ENCODE measurements at places on chromosomes 13 and 19.
A peak's percentile ranks its signal among the peaks of the same experiment; 100 is the strongest.

DNA sequence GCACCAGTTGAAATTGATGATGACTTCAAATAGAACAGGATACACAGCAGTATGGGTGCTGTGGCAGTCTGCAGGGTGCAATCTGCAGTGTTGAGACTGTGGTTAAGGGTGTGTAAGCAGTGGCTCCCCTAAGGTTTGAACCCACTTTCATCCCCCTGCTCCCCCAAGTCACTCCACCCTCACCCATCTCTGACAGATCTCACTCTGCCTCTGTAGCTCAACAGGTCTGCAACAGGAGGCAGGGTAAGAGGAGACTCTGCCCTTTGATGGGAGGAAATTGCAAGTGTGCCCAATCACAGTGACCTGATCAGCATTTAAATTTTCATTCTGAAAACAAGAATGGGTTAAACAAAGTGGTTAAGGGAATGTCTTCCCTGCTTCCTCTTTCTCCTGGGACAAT lies 92.4 kb downstream of the DCT start:
- DNase-seq: no peak

GRCh38 chr13:47415048-47415447 lies 518.2 kb upstream of the HTR2A start:
- no peak for DNase-seq

GRCh38 chr19:5933391-5934068 lies 19.5 kb downstream of the CAPS start:
- no peak for DNase-seq

- DNase-seq: no peak
Observed at GRCh38 chr13:31747966-31748365, 8.6 kb downstream of the RXFP2 start.

DNA sequence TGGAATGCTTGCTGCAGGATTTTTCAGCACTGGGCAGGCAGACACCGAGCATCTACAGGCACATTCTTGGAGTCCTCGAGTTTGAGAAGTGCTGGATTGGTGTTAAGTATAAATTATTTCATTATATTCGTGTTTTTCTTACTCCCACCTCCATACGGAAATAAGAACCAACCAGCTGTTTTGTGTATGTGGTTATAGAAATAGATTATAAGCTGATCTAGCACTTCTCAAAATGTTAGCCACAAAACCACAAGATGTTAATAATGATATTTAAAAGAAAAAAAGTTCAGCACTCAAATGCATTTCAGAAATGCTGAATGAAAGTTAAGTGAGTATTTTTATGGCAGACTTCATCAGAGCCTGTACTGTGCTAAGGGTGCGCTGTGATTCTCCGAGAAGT lies 24.0 kb upstream of the TEX29 start:
- no peak for DNase-seq

- no peak for DNase-seq
Observed at GRCh38 chr19:15154002-15154612, 46.7 kb downstream of the NOTCH3 start.

DNA sequence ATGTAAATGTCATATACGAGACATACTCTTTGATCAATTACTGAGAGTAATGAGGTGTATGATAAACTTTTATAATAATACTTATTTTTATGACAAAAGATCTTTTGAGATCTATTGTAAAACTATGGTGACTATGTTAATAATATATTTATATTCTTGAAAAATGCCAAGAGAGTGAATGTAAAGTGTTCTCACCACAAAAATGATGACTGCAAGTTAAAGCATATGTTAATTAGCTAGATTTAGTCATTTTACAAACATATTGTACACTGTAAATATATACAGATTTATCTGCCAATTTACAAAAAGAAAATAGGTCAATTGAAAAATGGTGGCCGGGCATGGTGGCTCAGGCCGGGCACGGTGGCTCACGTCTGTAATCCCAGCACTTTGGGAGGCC lies 81.0 kb downstream of the GPC6 start:
- DNase-seq: no peak

GRCh38 chr19:34655651-34656050 lies 21.3 kb downstream of the SCGB2B2 start:
- no peak for DNase-seq

DNA sequence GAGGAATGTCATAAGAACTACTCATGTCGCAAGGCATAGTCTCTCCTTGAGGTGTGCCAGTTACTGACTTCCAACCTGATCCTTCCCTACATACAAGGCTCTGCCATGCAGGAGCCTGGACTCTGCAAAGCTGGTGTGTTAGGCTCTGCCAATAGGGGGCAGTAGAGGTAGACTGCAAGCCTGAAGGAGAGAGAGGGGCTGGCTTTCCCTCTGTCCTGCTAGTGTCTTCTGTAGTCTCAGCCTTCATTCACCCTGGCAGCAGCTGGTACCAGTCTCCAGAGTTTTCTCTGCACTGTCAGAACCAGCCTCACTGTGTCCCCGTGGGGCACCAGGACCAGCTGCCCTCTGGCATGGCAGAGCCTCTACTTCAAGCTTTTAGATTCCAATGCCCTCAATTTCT lies 14.5 kb downstream of the SHISA2 start:
- DNase-seq: no peak

DNA sequence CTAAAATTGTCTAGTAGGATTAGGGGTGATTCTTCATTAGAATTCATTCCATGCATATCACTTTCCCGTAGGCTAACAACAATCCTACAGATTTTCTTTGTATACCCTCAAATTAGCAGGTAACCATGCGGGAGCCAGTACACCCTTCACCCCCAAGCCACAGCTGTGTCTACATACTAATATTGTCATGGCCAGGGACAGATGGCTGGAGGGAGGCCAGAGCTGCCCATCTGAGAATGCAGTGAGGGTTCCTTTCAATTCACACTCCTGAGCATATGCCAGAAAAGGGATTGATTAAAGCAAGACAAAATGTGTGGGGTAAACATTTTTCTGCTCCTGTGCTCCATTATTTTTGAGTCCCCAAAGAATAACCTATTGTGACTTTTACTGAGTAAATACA lies 68.9 kb downstream of the FREM2 start:
- no peak for DNase-seq

- DNase-seq: no peak
Observed at GRCh38 chr19:2549701-2550191, 73.8 kb downstream of the GADD45B start.

GRCh38 chr19:18340990-18341868 lies 831 bp downstream of the PGPEP1 start:
- DNase-seq: no peak

- DNase-seq: no peak
Observed at GRCh38 chr19:2491130-2491801, 15.3 kb downstream of the GADD45B start.

GRCh38 chr19:45791744-45792469 lies 738 bp downstream of the DMWD start:
- no peak for DNase-seq

- DNase-seq: no peak
Observed at GRCh38 chr13:39108783-39109182, 70.5 kb downstream of the NHLRC3 start.

- DNase-seq: no peak
Observed at GRCh38 chr19:6616011-6616410, 25.1 kb upstream of the CD70 start.

GRCh38 chr19:50500060-50500752 lies 10.8 kb downstream of the JOSD2 start:
- no peak for DNase-seq

GRCh38 chr13:112446347-112446861 lies 70.2 kb downstream of the SPACA7 start:
- no peak for DNase-seq

DNA sequence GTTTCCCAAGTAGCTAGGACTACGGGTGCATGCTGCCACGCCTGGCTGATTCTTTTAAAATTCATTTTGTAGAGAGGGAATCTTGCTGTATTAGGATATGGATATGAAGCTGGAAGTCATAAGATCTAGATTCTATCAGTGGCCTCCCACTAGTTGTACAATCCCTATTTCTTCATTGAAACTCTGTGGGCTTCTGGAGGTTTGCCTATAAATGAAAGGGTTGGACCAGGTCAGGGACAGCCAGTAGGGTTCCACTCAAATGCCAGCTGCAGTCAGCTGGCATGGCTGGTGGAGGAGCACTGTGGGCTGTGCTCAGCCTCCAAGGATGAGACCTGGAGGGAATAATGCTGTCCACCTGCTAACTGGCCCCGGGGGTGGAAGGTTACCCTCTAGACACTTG lies 110.2 kb upstream of the GJB6 start:
- no peak for DNase-seq

DNA sequence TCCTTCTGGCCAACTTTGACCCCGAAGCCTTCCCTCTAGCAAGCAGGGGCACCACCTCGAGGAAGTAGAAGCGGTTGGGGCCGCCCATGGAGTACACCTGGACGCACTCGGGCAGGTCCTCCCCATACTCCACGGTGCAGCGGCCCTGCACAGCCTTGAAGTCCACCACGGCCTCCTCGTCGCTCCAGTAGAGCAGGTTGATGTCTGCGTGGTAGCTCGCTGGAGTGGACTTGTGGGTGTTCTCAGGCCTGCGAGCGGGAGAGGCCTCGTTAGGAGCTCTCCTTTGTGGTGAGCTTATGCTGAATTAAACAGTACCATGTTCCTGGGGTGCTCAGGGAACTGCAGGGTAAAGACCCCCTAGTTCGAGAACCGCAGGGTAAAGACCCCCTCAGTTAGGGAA lies 22.3 kb upstream of the EIF3G start:
- no peak for DNase-seq

GRCh38 chr13:51995677-51996551 lies 15.3 kb downstream of the ATP7B start:
- DNase-seq: peak; percentile 2

DNA sequence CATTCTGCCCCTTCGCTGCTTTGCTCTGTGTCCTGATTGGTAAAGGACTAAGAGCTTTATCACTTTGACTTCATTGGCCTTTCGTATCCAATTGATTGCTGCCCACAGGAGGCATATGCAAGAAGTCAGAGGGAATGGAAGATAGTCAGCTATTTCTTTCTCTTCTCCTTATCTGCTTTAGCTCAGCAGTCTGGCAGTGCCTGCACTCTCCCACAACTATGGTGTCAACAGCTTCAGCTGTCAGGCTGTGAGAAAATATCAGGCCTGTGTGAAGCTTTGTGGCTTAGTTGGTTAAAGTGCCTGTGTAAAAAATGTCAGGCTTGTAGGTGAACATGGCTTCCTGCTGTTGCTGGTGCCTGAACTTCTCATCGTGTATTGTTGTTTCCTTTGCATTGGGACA lies 243.0 kb downstream of the PCDH17 start:
- DNase-seq: no peak

DNA sequence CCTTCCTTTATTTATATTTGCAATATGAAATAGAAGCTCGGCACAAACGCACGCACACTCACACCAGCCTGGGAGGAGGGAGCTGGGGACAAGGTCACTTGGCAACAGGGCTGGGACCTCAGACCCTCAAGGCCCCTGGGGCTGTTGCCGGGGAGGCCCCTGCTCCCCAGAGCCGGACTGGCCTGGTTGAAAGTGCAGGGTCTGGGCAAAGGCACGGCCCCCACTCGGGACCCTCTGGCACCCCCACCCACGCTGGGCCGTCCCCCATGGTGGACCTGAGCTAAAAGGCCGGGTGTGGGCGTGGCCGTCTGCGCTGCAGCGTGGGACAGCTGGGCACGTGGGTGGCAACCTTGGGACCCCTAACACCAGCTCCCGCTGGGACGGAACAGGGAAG lies 1.2 kb upstream of the TMEM86B start:
- DNase-seq: no peak

- no peak for DNase-seq
Observed at GRCh38 chr13:103605546-103606326, 539.5 kb upstream of the SLC10A2 start.

DNA sequence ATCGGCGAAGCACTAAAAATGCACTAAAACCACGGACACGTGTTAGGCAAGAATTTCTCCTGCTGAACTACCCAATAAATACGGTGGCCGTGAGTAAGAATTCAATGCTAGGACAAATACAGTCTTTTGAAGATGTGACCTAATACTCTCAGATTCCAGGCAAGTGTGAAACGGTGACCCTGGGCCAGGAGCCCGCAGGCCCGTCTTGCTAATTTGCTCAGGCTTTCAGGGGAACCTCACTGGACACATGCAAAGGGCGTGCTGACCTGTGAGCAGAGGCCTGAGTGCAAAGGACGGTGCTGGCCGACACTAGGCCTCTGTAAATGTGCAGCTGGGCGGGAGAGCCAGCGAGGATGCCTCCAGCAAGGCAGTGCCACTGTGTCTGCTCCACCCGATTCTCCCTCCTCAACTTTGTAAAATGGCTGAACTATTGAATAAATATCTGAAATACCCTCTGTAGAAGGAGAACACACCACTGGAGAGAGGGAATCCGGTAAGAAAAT lies 70.1 kb downstream of the STK24 start:
- no peak for DNase-seq

GRCh38 chr13:106500445-106500844 lies 35.0 kb downstream of the EFNB2 start:
- no peak for DNase-seq

GRCh38 chr13:69600811-69601210 lies 506.8 kb upstream of the ATXN8OS start:
- DNase-seq: no peak

DNA sequence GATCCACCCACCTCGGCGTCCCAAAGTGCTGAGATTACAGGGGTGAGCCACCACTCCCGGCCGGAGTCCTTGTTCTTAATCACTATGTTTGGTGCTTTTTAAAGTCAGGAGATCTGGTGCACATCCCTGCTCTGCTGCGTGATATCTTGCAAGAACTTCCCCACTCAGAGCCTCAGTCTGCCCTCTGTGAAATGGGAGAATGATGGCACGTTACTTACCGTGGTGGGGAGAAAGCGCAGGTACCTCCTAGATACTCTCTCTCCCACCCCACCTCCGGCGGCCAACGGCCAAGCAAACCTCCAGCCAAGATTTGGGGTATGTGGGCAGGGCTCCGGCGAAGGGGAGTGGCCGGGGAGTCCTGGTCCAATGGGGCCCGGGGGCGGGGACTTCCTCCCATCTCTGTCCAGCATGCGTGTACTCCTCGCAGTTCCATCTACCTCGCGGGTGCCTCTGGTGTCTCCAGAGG lies at the start of gene RYR1:
Gene RYR1 (plus strand): TSS at position 424 of the 466 bp plus-strand sequence. CDS start 139 bp downstream, outside the sequence.
- no peak for DNase-seq

GRCh38 chr19:3124630-3125029 lies 11.2 kb upstream of the GNA15 start:
- DNase-seq: no peak

DNA sequence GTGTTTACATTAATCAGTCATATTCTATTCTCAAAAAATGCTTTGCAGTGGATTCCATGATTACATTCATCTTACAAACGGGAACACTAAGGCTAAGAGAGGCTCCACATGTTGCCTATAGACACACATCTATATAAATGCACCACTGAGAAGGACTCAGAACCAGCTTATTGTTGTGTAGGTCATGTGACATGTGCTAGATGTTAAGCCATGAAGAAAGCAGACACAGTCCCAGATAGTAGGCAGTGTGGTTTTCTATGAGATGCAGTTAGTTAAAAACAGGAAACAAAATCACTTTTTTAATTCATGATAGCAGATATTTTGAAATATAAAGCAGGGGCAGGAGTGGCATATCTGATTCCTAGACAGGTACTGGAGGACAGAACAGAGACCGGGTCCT lies 10.7 kb downstream of the SIGLEC6 start:
- DNase-seq: no peak

Measured in cerebellar nuclear complex (tissue), 1 donor.